Memory B cell (primary cell): ENCODE measurements at places on chromosomes 1 and 21.
A peak's percentile ranks its signal among the peaks of the same experiment; 100 is the strongest.

GRCh38 chr1:31043631-31044030 is 21.9 kb downstream of the PUM1 start:
- DNase-seq, result no peak

GRCh38 chr1:89954401-89954800 is 40.5 kb upstream of the ZNF326 start:
- DNase-seq, result no peak

DNA sequence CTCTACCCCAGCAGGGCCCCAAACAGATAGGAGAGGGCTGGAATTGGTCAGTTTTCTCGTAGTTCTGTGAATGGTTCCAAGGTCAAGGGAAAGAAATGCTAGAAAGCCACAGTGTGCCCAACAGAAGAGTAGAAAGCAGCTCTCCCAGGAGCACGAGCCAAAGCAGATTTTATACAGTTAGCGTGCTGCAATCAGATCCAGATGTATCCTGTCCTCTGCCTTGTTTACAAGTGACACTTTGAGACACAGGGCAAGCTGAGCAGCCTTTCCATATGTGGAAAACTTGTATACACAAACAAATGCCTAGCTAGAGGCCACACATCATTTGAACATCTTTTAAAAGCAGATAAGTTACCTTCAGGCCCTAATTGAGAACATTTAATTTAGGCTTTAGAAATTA is 6.5 kb downstream of the VAMP3 start:
- no peak for DNase-seq

DNA sequence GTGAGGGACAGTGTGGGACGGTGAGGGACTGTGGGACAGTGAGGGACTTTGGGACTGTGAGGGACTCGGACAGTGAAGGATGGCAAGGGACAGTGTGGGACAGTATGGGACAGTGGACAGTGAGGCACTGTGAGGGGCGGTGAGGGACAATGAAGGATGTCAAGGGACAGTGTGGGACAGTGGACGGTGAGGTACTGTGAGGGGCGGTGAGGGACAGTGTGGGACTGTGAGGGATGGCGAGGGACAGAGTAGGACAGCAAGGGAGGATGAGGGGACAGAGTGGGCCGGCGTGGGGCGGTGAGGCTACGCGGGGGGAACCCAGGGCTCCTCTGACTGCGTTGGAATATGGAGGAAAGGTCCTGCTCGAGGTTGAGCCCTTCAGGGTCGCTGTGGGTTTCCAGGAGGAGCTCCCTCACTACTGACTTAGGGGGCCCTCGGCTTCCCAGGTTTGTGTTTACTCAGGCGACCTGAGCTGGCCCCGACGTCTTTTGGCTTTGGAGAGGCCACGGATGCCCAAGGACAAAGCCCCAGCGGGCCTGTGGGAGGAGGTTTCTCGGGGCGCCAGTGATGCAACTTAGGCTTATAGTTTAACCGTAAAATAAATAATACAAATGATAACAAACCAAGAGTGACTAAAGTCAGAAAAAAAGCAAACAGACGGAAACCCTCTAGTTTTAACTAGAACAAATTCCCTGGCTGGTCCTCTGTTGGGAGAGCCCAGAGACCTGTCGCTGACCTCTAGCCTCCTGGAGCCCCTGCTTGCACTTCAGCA is 1.1 kb upstream of the ERRFI1 start:
- no peak for DNase-seq

- DNase-seq, result no peak
Measured at GRCh38 chr1:237888143-237888542, 2.6 kb downstream of the ZP4 start.

GRCh38 chr1:39672551-39672947 is 642 bp upstream of the NT5C1A start:
- no peak for DNase-seq

GRCh38 chr1:186662752-186663151 is 17.5 kb downstream of the PTGS2 start:
- DNase-seq, result no peak

- no peak for DNase-seq
Measured at GRCh38 chr1:100943533-100943932, 47.6 kb downstream of the SLC30A7 start.

DNA sequence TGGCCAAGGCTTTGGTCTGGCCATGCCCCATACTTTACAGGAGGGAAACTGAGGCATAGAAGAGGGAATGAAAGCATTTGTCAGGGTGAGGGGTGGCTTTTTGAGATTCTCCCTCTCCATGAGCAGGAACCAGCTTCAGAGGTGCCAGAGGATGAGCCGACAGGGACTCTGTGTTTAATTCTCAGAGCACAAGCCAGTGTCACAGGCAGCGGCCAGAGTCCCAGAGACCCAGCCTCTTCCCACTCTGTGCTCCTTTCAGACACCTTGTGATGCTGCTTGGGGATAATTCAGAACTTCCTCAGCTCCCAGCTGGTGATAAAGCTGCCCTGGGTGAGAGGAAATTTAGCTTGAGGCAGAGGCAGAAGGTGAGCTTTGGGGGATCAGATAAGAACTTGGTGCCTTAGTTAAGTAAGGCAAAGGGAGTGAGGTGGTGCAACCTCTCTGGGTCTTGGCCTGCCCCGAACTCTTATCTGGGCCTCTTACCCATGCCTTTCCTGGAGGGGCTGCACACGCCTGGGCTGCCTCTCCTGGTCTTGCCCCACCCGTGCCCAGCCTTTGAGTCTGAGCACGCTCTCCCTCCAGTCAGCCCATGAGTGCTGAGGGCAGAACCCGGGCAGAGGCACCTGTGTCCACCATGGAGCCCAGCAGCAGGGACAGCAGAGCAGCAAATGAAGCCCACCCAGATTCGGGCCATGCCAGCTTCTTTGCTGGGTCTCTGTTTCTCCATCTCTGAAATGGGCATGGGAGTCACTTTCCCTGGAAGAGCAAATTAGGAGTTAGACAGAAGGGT is 175.6 kb upstream of the C1orf174 start:
- no peak for DNase-seq

- DNase-seq, result no peak
Measured at GRCh38 chr1:1721201-1721600, 3.0 kb downstream of the CDK11A start.

GRCh38 chr21:26845066-26845758 is at the start of gene ADAMTS1:
Gene ADAMTS1, minus strand, starts transcription at chr21:26845409. Its CDS starts 455 bp downstream, at chr21:26844954.
- DNase-seq, result no peak

- DNase-seq, result no peak
Measured at GRCh38 chr1:48859456-48859855, 82.8 kb upstream of the BEND5 start.

DNA sequence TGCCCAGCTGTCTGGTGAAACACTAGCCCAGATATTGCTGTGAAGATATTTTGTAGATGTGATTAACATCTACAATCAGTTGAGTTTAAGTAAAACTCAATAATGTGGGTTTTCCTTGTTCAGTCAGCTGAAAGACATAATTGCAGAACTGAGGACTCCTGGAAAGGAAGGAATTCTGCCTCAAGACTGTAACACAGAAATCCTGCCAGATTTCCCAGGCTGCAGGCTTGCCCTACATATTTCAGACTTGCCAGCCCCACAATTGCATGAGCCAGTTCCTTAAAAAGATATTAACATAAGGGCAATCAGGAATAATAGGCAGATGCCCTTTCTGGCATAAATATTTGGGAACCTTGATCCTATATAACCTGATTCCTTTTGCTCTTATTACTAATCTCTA is 14.2 kb upstream of the NIBAN1 start:
- no peak for DNase-seq

- DNase-seq, result no peak
Measured at GRCh38 chr21:36156815-36157670, at the start of gene DOP1B. Gene DOP1B, plus strand, starts transcription at chr21:36156824. Its CDS starts 7,910 bp downstream, at chr21:36164734.

DNA sequence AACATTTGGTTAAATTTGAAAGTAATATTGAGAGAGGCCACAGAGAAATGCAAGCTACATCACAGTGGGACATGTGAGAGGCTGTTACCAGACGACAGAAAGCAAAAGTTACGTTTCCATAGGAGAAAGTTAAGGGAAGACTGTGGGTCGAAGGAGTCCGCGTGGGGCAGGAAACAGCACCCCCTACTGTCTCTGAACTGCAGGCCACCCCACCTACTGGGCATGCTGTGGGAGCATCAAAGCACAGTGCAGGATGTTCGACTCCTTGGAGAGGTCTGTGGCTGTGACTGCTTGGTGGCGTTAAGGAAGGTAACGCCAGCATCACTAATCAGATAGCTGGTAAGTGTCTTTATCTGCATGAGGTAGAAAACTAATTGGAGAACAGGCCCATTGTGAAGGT is 123.9 kb downstream of the PTBP2 start:
- no peak for DNase-seq

- DNase-seq, result no peak
Measured at GRCh38 chr1:170250531-170251276, 104.9 kb downstream of the NTMT2 start.

- DNase-seq, result no peak
Measured at GRCh38 chr1:9062021-9062471, 7.4 kb downstream of the SLC2A5 start.

DNA sequence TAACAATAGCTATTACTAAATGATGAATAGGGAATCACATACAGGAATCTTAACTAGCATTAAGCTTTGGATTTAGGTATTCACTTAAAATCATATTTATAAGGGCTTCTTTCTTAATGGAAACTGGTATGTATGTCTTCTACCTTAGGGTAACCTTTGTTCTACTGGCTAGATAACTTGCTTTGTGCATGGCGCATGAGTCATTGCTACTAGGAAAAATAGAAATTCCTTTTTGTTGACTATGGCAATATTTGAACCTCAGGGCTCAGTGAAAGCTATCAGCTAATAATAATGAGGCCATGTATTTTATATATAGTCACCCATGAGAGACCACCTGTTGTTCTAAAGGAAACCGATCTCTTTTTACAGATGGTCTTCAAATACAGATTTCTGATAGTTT is 72.5 kb downstream of the RPS6KC1 start:
- no peak for DNase-seq

DNA sequence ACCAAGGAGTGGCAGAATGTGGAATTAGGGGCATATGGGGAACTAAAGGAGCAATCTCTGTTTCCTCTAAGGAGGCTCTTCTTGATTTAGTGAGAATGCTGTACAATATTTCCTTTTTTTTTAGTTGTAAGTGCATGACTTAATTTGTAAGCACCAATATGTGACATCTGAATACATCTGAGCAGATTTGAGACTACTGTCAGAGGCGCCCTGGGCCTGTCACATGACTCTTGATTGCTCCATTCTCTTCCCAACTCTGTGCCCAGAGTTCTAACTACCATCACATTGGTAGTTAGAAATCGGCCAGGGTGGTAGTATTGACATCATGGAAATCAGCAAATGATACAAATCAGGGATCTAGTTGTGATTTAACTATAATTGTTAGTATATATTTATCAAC is 110.1 kb upstream of the LMO4 start:
- DNase-seq, result no peak

DNA sequence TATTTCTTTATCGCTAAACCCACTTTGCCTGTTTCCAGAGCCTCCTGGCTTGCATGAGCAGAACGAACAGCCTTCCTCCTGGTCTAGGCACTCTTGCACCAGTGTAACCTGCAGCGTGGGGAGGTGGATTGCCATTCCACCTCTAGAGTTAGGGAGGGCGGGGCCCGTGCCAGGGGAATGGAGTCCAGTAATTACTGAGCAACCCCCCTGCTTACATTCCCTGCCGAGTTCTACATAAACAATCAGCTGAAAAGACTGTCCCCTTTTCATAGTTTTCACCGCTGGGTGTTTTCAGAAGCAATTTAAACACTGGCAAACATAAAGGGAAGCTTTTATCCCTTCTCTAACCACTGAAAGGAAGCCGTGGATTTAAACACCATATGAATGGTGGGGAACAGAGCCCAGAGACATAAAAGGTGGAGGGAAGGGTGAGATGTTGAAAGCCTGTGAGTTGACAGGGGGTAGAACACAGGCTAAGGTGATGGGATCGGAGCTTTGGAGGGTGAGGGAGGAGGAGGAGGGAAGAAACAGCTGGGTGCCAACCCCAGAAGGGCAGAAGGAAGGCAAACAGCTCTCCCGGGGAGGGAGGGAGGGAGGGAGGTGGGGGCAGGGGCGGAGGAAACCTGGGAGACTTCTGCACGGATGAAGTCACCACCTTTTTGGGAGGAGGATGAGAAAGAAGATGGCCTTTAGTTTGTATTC is 68.0 kb upstream of the WDR26 start:
- DNase-seq, result no peak

- DNase-seq, result no peak
Measured at GRCh38 chr1:77273891-77274290, 7.9 kb upstream of the AK5 start.

DNA sequence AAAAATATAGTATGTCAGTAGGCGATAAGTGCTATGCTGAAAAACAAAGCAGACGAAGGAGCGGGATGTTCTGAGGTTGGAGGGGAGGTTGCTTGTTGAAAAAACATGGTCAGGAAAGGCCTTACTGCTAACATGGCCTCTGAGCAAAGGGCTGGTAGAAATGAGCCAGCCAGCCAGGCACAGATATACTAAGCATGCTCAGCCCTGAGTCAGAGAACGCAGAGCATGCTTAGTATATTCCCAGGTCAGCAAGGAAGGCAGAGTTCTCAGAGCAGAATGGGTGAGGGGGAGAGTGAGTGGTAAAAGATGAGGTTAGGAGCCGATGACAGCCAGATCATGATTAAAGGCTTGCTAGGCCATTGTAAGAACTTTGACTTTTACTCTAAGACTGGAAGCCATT is 36.7 kb downstream of the ZBTB40 start:
- no peak for DNase-seq

- no peak for DNase-seq
Measured at GRCh38 chr1:168520052-168520751, 23.6 kb downstream of the XCL2 start.

DNA sequence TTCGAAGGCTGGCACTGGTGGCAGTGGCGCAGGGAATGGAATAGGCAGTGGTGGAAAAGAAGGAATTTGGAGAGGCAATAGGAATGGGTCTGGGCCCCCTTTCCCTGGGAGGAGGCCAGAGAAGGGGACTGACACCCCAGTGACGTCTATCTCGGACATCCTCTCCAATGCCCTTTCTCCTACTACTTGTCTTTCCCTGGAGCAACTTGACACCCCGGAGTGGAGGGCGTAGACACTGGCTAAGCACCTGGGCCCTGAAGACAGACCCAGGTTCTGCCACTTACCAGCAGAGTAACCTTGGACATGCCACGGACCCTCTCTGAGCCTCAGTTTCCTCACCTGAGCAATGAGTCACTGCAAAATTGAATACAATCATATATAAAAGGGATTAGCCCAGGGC is 86.8 kb downstream of the CAMK2N1 start:
- DNase-seq, result no peak

DNA sequence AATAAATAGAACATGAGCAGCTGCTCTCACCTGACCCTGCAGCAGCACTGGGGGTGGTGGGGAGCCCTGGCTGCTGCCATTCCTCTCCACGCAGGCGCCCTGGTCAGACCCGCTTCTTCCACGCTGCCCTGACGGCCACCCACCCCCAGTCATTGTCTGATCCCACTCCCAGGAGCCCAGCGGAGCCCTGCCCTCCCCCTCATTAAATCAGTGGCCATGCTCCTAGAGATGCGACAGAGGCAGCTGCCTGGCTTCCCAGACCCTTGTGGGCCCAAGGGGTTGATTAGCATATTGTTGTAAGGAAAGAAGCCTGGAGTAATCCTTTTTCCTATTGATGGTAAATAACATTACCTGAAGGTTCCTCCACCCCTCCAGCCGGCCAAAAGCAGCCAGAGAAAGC is 301.5 kb downstream of the RRAGC start:
- DNase-seq, result no peak

GRCh38 chr1:153679337-153680119 is 1.0 kb downstream of the NPR1 start:
- peak; percentile 26 for DNase-seq
